ENCODE measurements at places on chromosomes 3 and 15.

DNA sequence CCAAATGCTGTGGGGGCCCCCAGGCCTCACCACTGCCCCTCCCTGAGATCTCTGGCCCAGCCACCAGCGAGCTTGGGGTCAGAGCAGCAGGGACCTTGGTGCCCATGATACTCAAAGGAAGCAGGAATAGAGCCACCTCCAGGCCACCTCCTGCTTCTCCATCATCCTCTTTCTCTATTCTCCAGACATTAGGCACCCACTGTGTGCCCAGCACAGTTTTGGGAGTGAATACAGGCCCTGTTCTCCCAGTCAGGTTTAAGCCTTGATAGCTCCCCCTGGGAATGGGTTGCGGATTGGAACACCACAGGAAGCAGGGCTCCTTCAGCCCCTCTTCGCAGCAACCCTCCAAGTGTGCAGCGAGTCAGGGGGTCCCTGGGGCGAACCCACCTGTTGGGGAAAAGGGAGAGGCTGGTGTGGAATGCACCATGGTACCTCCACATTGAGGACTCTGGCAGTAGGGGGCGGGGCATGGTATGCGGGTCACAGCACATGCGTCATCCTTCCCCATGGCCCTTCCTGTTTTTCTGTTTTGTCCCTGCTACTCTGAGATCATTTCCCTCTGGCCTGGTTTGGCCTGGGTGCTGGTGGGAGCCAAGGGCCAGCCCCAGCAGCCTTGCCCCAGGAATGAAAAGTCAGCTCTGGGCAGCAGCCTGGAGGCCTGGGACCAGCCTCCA, 14.2 kb upstream of the SEMA3B start:
- DNase-seq: no peak

DNA sequence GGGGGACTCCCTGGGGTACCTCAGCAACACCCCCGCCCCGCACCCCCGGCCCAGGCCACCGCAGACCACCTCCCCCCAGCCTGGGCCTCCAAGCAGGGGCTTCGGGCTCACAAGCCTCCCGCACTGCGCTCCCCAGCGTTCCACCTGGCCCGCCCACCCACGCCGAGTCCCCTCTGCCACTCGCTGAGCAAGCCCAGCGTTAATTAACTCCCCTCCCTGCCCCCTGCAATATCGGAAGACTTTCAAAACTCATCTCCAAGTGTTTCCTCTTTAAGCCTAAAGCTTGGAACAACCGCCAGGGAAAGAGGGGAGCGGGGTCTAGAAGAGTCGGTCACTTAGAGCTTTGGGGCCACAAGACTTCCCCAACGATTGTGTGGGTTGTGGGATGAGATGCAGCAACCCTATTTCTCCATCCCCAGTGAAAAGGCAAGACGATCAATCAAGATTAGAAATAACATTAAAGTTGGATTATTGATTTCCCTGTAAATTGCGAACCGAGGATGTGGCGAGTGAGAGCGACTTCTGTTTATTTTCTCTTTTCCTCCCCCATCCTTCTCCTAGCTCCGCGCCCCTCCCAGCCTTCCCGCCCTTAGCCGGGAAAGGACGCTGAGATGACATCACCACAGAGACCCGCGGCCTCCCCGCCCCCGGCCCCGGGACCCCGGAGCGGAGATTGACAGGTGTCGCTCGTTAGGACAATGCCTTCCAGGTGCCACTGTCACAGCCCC, 30.2 kb downstream of the NR2F2 start:
- DNase-seq: no peak

DNA sequence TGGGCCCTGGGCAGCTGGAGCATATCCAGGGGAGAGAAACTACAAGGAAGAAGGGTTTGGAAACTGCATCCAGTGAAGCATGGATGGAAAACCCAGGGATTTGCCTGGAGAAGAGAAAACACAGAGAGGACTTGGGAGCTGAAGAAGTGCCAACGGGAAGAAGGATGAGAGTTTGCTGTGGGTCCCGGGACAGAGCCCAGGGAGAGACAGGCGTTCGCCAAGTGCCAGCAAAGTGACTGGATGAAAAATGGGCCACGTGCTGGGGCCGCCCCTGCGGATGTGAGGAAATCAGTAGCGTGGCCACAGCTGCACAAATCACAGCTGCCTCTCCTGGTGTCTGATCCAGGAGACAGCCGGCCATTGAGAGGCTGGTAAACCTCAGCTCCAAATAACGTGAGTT, 70.4 kb downstream of the HES1 start:
- no peak for DNase-seq

GRCh38 chr3:120280566-120280965, 4.5 kb downstream of the GPR156 start:
- DNase-seq: no peak

DNA sequence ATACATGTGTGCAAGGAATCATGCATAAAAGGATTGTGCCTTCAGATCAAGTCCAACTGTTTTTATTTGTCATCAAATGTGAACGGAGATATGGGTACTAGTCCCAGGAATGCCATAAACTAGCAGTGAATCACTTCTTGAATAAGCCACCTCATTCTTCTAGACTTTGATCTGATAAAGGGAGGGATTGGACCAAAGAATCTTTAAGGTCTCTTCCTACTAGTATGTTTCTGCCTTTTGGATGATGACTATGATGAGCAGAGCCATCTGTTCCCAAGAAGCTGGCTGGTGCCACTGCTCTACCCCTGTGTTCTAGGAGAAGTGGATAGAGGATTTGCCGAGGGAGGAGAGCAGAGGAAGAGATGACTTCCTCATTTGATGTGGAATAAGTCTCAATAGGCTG, 28.8 kb upstream of the UACA start:
- no peak for DNase-seq

DNA sequence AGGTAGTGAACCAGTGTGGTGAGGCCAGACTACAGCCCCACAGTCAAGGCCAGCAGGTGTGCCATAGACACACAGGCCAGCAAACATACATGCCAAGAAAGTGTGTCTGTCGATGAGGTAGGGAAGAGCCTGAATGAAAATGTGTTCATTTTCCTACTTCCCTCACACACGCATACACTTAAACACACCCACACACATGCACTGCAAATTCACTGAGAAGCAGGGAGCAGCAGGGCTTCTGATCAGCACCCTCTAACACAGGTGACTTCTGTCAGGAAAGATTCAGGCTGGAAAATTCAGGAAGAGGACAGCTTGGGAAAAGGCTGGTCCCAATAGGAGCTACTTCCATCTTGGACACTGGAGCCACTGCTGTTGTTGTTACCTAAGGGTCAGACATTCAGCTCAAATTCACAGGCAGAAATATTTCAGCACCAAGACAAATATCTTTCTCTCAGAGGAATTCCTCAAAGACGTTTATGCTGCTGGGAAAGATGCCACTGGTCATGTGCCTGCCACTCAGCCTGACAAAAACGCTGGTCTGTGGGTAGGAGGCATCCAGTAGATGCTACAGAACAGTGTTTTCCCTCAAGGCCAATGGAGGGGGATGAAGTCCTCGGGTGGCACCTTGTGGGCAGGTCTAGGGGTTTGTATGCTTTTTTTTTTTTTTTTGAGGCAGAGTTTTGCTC, 40.9 kb upstream of the LARS2 start:
- no peak for DNase-seq

GRCh38 chr15:50068016-50068415, 51.0 kb downstream of the ATP8B4 start:
- DNase-seq: no peak

DNA sequence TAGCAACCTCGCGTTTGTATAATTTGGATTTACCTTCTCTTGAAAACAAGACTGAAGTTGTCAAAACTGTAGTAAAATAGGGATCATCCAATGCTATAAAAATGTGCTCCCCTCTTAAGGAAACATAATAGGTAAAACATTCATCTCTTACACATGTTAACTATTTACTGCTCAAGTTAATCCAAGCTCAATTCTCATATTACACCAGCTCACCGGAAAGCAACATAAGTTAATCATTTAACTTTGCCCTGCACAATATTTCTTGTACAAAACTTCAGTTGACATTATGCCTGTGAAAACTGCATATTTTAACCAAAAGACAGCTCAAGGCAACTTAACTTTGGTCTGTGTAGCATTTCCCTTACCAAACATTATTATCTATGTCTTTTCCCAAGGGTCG, 634.2 kb downstream of the NAALADL2 start:
- no peak for DNase-seq

DNA sequence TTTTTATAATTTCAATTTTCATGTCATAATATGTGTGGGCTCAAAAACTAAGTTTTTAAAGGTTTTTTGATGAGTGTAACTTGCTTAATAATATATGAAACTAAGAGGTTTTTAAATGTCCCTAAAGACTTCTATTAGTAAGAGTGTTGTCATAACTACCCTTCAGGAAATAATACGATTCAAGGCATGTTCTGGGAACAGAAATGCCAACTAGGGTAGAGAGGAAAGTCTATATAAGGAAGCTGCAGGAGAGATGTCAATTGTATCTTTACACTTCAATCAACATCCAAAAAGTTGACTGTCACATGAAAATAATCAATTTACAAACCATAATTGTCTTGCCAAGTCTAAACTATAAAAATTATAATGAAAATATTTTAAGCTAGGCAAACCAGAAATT, 76.3 kb downstream of the SMARCC1 start:
- no peak for DNase-seq

DNA sequence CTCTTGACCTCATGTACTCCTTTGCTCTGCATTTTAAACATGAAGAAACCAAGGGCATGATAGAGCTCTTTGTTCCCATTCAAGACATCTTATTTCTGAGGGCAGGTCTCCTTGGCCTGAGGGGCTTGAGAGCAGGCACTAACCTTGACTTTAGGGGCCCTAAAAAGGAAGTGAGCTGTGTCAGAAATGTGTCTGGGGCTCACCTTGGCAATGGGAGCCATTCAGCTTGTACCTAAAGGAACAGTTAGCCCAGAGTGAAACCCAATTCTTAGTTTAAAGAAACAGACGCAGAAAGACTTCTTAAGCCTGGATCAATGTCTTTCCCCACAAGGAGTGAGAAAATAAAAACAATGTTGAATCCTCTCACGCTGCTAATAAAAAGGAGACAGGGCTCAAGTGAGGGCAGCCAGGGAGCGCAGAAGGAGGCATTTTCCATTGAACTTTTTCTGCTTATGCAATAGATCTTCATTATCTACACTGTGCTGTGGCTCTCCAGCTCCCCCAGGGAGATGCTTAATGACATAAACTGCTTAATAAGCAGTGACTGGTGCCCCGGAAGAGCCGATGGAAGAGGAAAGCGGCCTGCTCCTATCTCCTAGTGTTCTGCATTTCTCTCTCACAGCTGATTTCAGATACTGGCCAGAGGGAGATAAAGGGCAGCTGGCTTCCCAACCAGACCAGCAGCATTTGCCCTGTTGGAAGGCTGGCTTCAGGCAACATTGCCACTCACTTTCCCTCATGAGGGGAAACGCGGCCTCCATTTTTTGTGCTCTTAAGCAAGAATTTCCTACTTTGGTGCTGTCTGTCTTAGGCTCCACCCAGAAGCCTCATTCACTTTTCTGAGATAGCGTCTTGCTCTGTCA, 152.0 kb downstream of the OPA1 start:
- no peak for DNase-seq

DNA sequence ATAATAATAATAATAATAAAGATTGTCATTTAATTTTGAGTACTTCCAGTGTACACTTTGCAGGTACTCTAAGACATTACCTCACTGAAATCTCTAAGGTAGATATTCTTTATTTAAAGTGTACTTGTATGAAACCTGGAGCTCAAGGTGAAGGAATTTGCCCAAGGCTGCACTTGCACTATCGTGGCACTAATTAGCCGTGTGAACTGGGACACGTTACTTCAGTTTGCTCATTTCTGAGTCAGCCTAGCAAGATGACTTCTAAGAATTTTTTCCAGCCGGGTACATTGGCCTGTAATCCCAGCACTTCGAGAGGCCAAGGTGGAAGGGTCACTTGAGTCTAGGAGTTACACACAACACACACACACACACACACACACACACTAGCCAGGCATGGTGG, 33.5 kb downstream of the MLH1 start:
- no peak for DNase-seq

- DNase-seq: peak; percentile 75
These were observed 38.7 kb downstream of the HSPBAP1 start for GRCh38 chr3:122754929-122755328.

DNA sequence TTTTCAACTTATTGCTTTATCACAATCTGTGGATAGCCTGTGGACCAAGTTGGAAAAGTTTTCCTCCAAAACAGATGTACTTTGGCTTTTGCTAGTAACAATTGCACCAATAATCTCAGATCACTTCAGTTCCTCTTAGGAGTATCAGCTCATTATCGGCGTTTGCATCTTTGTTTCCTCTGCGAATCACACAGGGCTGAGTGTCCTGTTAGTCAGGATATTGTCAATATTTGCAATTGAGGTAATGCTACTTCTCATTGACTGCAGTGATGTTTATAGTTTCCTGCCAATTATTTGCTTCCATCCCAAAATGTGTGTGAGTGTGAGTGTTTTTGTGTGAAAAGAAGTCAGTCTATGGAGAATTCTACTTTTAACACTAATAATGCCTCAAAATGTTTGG, 545.0 kb downstream of the SI start:
- DNase-seq: no peak

GRCh38 chr3:66703501-66703900, 202.7 kb upstream of the LRIG1 start:
- DNase-seq: no peak

DNA sequence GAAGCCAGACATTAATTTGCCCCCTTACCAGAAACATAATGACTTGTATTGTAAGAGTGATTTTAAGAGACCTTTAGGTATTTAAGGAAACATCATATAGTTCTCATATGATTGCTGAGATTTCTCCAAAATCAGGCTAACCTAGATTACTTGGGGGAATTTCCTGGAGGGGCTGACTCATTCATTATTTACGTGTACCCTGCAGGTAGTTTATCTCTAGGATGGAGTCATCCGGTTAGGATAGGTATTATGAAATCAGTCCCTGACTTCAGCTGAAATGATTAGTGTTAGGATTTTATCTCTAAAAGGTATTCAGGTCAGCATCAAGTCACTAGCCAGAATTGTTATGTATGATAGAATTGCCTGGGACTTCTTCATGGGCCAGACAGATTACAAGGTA, 97.5 kb downstream of the TCF12 start:
- no peak for DNase-seq

DNA sequence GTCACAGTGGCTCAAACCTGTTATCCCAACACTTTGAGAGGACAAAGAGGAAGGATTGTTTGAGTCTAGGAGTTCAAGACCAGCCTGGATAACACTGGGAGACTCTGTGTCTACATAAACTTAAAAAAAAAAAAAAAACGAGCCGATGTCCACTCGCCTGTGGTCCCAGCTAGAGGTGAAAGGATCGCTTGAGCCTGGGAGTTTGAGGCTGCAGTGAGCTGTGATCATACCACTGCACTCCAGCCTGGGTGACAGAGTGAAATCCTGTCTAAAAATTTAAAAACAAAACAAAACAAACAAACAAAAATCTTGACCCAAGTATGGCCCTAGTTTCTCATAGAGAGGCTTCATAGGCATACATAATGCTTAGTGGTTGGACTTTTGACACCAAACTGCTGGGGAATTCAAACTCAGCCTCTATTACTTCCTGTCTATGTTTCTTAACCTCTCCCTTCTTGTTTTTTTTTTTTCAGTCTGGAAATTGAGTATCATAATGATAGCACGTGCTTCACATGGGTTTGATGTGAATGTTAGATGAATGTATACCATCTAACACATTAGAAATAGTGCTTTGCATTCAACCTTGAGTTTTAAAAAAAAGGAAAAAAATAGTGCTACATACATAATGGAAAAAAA, 46.4 kb upstream of the CAPN7 start:
- DNase-seq: no peak

Data from COLO829 (cell line).